Esophagus muscularis mucosa (tissue), 4 donors: ENCODE measurements at places on chromosomes 2 and 18. TPM values are rescaled to one million over a fixed set of nuclear protein-coding genes. Genes with fewer than 3 reads are reported as not detected.

DNA sequence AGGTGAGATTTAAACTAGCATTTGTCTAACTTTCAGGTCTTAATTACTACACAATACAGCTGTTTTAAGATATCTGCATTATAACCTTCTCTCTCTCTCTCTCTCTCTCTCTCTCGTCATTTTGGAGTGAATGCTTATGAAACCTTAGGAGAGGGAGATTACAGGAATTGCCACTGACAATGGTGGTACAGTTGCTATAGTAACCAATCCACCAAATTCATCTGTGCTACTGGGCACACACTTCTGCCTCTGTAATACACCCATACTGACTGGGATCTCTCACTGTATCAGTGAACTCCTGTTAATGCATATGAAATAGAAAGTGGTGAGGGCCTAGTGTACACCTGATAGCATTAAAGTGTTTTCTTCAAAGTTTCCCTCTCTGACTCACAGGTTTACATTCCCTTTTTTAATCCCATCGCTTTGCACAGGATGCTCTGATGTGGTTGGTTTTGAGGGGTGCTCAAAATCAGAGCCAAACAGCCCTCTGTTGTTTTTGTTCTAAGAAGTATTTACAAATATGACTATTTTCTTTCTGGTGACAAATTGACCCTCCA is 13.1 kb downstream of the KLHL14 start:
- DNase-seq, result no peak

Gene VAMP8
- 15.6 TPM for total RNA-seq

GRCh38 chr2:72145289-72145657 is 2.4 kb downstream of the CYP26B1 start:
- DNase-seq, result peak; percentile 87

GRCh38 chr2:196206804-196207203 is 35.4 kb upstream of the STK17B start:
- DNase-seq, result no peak

- no peak for DNase-seq
These were observed 36.8 kb upstream of the WIPF1 start for GRCh38 chr2:174634130-174635014.

DNA sequence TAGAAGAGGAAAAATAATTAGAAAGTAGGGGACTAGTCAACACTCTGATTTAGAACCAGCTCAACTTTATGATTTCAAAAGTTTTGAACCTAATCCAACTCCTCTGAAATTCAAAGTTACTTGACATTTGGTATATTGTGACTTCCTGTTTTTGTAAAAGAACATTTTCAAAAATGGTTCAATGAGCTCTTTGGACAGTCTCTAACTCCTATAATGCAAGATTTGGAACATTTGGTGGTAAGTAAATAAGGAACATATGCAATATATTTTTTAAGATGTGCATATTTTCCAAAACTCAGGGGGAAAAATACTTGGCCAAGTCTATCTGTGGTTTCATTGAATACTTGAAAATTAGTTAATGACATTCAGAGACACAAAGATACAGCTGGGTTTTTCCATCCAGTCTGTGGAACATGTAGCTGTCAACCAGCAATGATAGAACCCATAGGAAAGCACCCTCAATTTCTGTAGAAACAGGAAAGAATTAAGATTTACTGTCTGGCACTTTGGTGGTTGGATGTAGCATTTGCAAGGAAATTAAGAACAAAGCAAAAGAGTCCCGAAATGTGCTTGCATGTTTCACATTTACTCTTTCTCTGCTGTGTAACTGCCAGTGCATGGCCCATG is 17.0 kb upstream of the ANKRD44 start:
- peak; percentile 50 for DNase-seq

DNA sequence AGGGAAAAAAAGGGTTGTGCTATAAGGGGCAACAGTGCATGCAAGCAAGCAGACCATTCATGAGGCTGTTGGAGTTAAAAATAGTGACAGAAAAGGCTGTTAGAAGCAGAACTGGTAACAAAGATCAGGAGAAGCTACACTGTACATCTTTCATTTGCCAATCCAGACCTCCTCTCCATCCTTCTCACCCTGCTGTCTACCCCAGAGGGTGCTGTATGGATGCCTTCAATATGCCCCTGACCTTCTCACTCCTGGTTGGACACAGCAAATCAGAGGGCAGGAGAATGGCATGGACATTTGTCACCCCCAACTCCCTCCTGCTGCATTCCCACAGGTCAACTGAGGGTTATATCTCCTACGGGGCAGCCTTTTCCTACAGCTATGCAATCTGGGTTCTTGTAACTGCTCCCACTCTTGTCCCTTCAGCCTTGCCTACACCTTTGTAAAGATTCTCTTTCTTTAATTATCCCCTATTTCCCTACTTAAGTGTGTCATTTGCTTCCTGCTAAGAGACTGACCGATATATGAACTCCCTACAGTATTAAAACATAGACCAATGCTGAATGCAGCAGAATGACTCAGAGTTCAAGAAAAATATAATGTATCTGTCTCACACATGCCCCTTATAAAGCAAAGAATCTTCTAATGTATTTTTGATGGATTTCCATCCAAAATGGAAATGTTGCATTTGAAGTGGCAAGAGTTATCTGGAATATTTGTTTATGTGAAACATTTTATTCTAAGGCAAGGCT is 169.2 kb upstream of the NCKAP5 start:
- DNase-seq, result no peak

GRCh38 chr2:22894761-22895160 is 490.2 kb upstream of the KLHL29 start:
- no peak for DNase-seq

DNA sequence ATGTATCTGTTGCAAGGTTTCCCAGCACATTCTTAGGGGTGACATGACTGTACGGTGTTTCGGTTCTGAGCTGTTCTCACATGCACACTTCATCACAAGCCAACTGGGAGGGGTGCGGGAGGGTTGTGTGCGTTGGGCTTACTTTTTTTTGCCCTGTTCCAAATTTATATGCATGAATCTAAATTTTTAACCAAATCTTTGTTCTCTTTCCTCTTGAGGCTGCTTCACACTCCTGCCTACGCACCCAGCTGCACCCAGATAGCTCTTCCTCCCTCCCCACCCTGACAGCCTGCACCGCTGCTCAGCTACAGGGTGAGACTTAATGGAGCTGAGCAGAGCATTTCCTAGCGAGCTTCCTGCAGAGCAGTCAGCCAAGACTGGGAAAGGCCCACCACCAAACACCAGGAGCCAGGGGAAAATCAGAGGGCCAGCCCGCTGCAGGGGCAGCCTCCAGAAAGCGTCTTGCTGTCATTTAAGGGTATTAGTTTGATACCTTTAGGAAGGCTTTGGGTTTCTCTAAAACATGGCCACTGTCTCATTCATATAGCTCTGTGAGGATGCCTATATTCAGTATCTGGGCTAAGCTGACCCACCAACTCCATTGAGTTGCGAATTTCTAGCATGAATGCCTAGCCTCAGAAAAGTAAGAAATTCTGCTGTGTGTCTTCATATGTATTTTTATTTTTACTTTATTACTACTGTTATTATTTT is 84.5 kb downstream of the POU3F3 start:
- DNase-seq, result no peak

Gene ACTG2
- 4,013 TPM for total RNA-seq

DNA sequence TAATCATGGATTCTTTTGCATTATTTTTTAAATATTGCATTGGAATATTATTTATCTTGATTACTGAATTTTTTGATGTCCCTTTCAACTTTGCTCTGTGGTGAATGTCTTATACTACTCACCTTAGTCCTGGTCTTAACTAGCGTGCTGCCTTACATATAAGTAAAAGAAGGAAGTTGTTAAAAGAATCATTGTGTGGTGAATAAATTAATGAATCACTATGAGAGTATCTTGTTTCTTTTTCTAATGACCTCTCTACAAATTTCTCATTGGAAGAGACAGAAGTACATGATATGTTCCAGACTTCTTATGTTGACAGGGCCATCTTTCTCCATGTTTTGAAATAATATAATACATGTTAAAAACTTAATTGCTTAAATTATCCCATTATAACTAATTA is 432.6 kb upstream of the MMADHC start:
- DNase-seq, result no peak

Gene CPS1
- total RNA-seq, result 1.2 TPM
